ENCODE measurements at places on chromosomes 5 and 9.

GRCh38 chr9:131817073-131817472 is 77.2 kb upstream of the RAPGEF1 start:
- DNase-seq: no peak

DNA sequence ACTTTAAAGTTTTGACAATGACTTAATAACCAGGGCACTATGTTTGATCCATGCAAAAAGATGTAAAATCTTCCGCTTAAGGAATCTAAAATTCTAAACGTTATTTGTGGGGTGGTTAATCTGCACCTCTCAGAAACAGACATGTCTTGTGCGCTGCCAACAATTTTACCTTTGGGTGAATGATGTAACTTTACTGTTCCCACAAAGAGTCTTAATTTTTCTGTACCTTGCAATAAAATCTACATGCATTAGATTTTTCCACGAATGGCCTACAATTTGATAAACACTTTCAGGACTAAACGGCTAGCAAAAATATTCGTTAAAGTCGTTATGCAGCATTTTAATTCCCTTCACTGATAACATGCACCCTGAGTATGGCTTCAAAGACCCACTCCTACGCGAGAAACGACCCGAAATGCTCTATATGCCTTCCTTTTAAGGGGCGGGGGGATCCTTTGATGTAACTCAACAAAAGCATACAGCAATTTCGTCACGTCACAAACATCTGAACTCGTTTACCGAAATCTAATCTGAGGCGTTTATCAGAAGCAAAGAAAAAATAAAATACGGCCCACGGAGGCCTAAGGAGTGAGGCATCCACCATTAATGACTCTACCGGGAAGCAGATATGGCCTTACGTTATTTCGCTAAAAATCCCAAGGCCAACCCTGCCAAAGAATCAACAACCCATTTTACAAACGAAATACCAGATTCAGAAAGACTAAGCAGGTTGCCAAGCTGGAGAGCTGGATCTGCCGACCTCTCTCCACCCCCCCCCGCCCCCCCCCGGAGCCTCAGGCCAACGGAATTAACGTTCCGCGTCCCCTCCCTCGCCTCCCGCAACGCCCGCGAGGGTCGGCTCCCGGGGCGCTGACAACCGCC is 621 bp downstream of the AK6 start:
- DNase-seq: no peak

DNA sequence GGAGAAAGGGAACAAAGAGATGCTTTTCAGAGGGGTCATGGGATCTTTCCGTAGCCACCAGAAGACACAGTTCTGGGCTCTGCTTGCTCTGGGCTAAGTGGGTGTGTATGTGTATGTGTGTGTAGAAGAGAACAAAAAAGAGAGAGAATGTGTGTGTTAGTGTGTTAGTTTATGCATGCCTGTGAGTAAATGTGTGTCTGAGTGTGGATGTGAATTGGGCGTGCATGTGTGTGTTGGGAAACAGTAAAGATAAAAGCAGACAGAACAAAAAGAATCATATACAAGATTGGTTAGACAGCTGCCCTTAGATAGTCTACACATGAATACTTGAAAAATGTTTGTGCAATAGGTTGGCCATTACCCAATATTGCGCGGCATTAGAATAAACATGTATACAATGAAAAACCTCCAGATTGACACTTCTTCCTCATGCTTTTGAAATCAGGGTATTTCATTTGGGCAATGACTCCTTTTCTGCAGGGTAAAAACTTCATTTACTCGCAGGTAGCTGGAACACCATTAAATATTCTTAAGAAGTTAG is 36.5 kb upstream of the HSPA9 start:
- DNase-seq: no peak

- DNase-seq: no peak
These were observed 32.2 kb downstream of the GCNT4 start for GRCh38 chr5:75020016-75020656.

DNA sequence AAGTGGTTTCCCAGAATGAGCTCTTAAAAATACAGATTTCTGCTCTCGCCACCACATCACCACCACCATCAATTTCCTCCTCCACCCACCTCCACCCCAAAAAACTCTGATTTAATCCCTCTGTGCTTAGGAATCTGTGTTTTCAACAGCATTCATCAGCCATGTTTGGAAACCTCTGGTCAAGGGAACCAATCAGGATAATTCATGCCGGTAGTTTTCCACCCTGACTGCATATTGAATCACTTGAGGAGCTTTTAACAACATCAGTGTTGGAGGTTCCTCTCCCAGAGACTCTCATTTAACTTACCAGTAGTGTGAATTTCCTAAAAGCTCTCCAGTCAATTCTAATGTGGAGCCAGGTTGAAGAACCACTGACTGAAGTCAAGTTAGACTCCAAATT is 46.0 kb upstream of the DAB2 start:
- no peak for DNase-seq

DNA sequence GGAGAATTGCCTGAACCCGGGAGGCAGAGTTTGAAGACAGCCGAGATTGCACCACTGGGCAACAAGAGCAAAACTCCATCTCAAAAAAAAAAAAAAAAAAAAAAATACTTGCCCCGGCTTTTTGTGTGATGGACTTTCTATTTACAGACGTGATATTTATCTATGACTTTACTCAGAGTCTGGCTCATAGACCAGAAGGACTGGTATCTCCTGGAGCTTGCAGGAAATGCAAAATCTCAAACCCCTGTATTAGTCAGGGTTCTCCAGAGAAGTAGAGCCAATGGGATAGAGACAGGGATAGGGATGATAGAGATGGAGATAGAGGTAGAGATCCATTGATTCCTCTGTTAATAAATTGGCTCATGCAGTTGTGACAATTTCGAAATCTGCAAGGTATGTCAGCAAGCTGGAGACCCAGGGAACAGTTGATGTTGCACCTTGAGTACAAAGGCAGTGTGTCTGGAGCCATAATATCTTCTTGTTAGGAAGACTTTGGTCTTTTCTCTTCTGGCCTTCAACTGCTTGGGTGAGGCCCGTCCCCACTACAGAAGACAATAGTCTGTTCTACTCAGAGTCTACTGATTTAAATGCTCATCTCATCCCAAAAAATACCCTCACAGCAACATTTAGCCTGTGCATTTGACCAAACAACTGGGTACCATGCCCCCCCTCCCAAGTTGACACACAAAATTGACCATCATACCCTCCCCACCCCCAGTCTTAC is 195.4 kb upstream of the MSX2 start:
- DNase-seq: no peak

GRCh38 chr9:136160381-136160841 is 41.7 kb upstream of the TMEM250 start:
- DNase-seq: no peak

DNA sequence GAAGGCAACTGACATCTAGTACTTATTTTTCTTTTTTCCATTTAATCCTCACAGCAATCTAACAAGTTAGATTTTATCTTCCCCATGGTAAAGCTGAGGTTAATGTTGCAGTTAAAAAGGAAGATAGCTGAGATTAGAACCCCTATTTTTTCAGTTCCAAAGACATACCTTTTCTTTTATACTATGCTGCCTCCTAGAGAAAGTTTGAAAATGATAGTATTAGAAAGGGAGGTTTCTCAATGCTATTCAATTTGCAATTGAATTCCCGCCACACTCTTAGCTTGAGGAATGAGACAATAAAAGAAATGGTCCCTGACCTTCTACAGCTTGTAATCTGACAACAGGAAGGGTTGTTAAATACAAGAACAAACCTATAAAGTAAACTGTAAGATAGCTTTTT is 195.9 kb upstream of the TRIM32 start:
- DNase-seq: no peak

DNA sequence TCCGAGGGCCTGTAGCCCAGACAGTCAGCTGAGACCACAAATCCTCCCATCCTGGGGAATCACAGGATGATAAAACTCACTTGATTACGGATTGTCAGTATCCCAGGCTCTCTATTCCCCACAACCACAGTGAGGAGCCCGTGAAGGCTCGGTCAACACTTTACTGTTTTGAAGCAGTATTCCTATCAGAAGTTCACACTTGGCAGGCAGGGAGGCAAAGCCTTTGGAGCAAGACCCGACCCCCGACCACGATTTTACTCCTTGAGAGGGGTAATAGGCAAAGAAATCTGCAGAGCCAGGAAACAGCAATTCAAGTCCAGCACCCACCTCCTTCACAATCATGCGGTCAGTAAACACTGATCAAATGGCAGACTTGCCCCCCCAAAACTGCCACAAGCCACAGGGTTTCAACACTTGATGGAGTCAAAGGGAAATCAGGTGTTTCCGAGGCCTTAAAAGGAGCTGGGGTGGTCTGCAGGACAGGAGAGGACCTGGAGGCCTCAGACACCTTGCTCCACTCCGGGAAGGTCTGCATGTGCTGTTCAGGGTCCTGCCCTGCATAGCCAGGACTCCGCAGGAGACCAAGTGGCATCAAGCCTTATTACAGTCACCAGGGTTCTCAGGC is 25.2 kb downstream of the BICD2 start:
- DNase-seq: no peak

DNA sequence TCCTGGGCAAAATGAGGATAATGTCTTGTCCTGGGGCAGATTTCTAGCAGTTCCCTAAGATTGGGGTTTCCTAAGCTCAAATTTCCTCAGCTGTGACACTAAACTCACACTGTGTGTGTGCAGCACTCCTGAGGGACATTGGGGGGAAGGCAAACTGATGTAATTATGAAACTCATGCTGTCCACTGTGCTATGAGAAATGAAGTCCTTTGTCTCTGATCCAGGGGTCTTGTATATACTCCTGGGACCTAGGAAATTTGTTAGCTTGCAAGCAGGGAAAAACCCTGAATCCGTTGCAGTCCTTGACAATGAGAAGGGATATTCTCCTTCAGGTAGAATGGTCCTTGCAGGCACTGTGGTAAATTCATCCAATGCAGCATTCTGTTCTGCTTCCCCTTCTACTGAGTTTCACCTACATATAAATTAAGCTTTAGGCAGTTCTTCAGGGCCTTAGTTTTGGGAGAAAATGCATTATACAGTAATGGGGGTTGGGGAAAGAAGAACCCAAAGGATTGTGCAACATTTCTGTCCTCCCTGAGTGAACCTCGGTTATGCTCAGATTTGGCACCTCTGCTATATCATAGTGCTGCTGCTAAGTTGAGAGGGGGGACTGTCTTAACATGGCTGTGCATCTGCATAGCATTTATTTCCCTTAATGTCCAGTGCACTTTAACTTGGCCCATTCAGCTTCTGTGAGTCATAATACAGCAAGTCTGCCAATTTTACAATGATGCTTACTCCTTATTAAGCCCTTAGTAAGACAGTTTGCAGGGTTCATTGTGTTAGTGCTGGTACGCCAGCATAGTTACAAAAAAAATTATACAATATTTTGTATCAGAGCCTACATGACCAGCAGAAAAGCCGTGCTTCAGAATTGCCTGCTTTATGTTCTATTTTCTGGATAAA is 80.2 kb downstream of the PJA2 start:
- DNase-seq: peak; percentile 35

- DNase-seq: no peak
These were observed 57.3 kb upstream of the RICTOR start for GRCh38 chr5:39131210-39132127.

DNA sequence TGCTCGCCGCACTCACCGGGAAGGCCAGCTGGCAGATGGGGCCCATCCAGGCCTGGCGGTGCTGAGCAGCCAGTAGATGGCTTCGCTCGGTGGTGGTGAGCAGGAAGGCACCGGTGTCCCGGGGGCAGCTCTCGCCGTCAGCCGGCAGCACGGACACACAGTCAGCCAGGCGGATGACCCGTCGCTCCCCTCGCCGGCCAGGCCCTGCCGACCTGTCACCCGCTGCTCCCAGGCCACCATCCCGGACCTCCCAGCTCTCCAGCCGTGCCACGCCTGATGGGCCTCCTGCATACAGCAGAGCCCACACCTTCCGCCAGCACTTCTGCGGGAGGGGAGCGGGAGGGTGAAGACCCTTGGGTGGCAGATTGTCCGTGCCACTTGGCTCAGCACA is 1.4 kb downstream of the DOK3 start:
- no peak for DNase-seq

DNA sequence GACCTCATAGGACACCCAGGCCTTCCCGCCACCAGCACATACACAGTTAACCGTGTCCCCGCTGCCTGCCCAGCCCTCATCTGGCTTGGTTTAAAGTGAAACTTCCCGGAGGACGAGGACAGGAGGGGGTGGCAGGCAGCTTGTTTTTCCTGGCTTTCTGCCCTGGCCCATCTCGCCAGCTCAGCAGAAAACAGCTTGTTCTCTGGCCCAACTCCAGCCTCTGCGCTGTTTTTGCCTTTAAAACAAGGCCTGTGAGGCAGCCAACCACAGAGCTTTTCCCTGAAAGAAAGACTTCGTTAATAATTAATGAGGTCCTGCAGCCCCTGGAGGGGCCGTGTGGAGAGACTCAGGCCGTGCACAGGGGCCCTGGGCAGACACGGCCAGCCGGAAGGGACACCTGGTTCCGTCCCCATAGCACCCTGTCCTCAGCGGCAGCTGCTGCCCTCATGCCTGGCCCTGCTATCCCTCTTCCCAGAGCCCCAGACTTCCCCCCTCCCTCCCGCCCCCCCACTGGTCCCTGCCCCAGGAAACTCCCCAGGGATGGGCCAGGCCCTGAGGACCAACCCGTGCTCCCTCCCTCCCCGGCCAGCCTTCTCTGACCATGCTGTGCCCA is 108.7 kb downstream of the RXRA start:
- DNase-seq: peak; percentile 95
